ENCODE measurements at places on chromosomes 7 and 10. TPM values are rescaled to one million over a fixed set of nuclear protein-coding genes. Genes with fewer than 3 reads are reported as not detected.

DNA sequence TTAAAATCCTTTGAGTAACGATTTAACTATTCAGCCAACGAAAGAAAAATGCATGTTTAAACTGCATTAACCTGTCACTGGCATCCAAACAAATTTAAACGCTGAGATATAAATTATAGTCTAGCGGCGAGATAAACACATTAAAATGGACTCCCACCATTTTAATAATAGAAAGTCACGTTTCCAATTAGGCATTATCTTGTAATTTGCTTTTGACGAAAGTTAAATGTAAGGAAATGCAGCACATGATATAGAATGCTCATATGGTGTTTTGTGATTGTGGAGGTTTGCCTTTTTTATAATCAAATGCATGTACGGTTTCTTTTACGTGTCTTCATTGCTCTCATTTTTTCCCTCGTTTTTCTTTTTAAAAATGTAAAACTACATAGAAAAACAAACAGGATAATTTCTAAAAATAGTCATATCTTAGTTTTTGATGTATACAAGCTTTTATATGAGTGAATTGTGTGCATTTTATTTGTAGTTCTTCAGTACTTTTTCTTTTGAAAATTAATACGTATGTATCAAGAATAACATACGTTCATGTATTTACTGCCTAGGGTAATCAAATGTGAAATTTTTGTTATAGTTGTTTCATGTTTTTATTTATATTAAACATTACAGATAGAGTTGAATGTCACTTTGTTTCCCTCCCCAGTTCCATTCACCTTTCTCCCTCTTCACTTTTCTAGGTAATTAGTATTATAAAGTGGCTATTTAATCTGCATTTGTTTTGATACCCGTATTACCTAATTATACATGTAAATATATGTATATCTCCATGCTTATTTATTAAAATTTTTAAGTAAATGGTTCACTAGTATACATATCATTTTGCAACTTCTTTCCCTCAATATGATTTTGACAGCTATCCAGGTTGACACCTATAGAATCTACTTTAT lies 1.1 kb upstream of the KLF14 start:
- no peak for DNase-seq

DNA sequence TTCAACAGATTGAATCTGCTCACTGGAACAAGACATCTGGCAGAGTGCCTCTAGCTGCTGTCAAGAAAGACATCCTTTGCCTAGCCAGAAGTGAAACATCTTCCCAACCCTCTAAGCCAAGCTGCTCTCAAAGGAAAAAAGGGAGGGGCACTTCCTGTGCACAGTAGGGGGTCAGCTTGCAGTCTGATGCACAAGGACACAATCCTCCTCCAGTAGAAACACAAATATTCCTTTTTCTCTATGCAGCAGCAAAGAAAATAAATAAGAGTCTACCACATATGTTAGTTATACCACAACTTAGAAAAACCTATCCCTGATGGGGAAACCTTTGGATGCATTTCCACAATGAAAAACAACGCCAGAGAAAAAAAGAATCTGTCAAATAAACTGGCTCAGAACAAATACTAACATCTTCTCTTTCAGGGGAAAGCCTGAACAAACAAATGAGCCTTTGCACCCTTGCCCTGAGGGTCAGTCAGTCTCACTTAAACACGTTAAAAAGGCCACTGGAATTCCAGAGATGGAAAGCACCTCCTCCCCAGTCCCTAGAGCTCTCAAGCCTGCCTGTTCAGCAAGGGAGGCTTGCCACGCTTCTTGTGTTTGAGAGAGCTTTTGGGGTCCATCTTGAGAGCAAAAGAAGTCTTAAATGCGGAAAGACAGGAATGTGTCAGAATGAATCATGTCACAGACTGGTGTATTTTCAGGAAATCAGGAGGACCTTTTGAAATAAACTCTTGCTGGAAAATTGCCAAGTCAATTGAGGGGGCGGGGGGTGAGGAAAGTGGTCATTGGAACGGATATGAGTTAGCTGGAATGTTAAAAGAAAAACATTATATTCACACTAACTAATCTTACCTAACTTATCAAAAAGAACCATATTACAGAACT lies 7.5 kb downstream of the LAMB1 start:
- no peak for DNase-seq

- DNase-seq, result peak; percentile 29
These were observed 108.7 kb upstream of the PPP2R2D start for GRCh38 chr10:131792011-131792651.

DNA sequence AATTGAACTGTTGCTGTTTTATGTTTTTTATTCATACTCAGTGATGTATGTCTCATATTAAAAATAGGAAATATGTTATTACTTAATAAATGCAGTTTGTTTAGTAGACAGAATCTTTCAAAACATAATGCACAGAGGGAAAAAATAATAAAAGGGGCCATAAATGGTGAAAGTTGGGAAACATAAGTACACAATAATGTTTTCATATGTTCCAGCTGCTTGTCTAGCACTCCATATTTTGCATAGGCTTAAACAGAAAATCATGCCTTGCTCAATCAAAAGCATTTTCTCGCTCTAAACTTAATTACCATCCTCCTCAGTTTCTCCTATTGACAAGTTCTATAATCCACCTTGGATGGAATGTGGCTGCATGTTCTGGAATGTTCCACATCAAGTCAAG lies 333.2 kb downstream of the PLXNA4 start:
- DNase-seq, result no peak

- no peak for DNase-seq
These were observed 1.4 kb downstream of the ZNF282 start for GRCh38 chr7:149196705-149197171.

- no peak for DNase-seq
These were observed 255.1 kb downstream of the OTUD1 start for GRCh38 chr10:23693925-23694324.

The SPDYE16 gene
- not detected for total RNA-seq

GRCh38 chr7:107560898-107561516 lies 2.7 kb downstream of the COG5 start:
- DNase-seq, result no peak

The GRID1 gene
- total RNA-seq, result 1.8 TPM

DNA sequence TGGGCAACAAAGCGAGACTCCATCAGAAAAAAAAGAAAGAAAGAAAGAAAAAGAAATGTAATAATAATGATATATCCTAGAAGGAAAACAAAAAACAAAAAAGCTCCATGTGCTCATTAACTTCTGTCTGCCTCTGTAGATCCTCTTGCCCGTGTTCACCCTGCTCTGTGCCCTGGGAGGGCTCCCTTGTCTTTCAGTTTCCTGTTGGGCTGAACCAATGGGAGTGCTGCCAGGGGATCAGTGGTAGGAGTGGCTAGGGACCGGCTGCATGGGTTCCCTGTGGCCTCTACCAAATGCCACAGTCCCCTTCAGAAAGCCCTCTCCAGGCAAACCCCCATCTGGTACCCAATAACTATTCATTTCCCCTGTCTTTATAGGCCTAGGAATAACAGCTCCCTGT lies 51.8 kb upstream of the PARD3 start:
- no peak for DNase-seq

DNA sequence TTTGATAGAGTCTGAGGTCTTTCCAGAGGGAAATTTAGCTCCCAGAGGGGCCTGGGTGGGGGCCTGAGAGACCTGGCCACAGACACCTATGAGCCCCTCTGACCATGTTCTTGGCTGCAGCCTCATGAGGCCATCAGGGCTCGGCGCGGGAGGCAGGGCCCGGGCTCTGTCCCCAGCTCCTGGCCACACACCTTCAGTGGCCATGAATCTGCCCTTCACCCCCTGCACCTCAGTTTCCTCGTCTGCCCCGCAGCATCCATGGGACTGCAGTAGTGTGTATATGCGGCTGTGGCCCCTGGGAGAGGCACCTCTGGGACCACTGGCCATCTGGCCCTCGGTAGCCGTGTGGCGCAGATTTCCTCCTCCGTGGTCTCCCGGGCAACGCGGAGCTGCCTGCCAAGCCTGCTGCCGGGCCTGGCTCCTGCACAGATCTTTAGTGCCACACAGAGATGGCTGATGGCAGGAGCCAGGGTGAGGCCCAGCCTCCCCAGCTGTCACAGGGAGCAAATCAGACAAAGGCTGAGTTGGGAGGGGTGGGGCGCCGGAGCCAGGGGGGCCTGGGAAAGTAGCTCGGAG lies 23.6 kb upstream of the ADCYAP1R1 start:
- DNase-seq, result no peak

GRCh38 chr7:147412782-147413556 lies 1177.6 kb upstream of the C7orf33 start:
- no peak for DNase-seq

The NPFFR1 gene
- total RNA-seq, result 0.53 TPM

DNA sequence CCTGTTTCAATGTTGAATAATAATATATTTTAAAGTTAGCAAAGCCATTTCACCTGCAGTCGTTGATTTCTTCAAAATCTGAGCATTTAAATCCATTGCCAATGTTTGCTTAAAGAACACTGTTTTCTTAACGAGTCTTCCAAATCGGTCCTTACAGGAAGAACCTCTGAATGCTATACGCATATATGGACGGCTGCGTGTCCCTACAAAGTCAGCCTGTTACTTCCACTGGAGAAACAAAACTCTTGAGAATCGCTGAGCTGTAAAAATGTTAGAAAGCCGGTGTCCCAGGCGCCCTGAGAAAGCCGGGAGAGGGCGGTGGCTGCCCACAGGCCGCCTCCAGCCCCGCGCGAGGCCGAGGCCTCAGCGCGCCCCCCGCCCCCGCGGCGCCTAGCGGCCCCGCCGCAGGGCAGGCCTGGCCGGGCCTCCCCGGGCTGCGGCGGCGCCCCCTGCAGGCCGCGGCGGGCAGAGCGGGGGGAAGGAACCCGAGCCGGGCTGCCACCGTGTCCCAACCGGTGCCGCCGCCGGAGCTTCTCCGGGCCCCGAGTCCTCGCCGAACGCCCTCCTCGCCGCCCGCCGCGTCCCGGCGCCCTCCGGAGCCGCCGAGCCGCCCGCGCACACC lies at the start of gene FHIP2A:
Gene FHIP2A, plus strand, starts transcription at position 488 of the 622 bp plus-strand sequence. CDS start 299 bp downstream, outside the sequence.
- no peak for DNase-seq

DNA sequence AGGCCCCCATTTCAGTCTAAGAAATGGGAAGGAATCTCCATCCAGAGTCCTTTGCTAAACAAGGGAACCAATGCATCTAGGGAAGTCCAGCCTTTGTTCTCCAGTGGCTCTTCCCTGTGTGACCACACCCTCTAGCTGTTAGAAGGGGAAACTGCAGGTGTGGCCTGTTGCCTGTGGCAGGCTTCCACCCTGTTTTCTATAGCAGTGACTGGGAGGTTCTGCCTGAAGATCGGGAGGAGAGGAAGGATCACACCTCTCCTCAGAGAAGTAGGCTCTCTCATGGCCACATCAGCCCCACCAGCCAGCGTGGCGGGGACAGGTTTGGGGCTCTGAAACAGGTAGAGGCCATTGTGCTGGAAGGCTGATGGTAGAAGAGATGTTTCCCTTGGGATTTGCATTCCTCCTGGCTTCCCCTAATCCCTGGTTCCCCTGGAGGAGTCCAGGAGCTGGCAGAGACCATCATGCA lies 47.7 kb upstream of the TRIM8 start:
- no peak for DNase-seq

DNA sequence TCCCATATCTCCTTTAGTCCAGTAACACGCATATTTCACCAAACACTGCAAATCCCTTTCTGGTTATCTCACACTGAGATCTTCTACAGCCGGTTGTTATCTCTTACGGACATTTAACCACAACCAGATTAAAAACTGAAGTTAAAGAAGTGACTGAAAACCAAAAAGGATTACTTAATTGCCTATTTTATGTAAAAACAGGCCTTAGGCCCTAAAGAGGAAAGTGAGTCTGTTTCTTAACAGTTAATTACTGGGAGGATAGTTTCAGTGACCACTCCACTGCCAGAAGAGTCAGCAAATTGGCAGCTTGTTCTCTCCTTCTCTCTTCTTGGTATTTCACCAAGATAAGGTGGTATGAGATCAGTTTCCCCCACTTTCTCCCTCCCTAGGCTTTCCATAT lies 161.9 kb upstream of the MEOX2 start:
- no peak for DNase-seq

- peak; percentile 91 for DNase-seq
These were observed 3.9 kb downstream of the NFKB2 start for GRCh38 chr10:102399217-102400021.

The PNLIP gene
- total RNA-seq, result not detected

The OR9A4 gene
- not detected for total RNA-seq

GRCh38 chr10:120978589-120979252 lies 127.6 kb downstream of the WDR11 start:
- no peak for DNase-seq

DNA sequence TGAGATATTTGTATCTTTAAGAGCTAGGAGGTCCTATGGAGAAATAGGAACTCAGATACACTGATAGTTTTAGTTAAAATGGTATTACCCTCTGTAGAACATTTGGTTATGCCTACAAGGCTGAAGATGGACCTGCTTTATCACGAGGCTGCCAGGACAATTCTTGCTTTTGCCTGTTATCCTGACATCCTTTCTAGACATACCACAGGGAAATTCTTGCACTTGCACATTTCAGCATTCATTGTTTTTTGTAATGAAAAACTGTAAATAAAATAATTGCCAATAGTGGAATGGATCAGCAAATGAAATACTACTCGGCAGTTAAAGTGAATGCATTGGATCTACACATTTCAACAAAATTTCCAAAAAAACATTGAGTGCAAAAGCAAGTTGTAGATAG lies 9.7 kb downstream of the COL28A1 start:
- DNase-seq, result no peak

Measured in suprapubic skin (tissue), 4 donors.